SK-N-SH (cell line): ENCODE measurements at places on chromosomes 1 and 21. TPM values are rescaled to one million over a fixed set of nuclear protein-coding genes. Genes with fewer than 3 reads are reported as not detected.

The CLDN14 gene
- polyA plus RNA-seq, result not detected in 2 replicates

DNA sequence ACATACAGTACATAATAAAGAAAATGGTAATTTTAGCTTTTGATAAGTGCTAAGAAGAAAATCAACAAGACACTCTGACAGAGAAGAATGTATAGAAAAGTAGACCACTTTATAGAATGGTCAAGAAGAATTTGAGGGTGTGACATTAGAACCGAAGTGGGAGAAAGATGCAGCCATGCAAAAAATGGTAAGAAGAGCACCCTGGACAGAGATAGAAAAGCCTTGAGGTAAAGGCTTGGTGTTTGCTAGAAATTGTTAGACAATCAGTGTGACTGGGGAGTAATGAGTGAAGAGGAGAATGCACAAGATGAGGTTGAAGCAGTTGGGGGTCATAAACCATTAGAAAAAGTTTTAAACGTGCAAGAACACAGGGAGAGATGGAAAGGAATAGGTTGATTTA, 23.5 kb downstream of the MAEL start:
- no peak for DNase-seq

DNA sequence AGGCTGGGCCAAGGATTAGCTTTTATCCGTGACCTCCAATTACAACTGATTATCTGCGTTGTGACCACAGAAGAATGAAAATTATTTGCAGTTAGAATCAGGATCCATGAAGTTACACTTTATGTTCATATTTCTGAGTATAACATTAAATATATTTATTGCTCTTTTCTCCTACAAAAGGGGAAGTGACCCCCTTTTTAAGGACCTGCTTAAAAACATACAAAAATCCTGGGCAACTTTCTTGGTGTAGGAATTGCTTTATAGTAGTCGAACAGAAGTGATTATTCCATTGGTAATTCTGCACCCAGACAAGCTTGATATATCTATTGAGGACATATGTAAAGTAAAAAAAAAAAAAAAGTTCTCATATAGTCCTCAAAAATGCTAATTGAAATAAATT, 208.7 kb downstream of the MRPL39 start:
- DNase-seq, result no peak

- DNase-seq, result no peak
These were observed 1065.6 kb upstream of the TMPRSS15 start for GRCh38 chr21:19468991-19469715.

GRCh38 chr1:61301824-61302657, 219.7 kb downstream of the NFIA start:
- no peak for DNase-seq

- DNase-seq, result no peak
These were observed 122.6 kb downstream of the NTNG1 start for GRCh38 chr1:107263291-107263915.

GRCh38 chr1:147091801-147092200, 80.5 kb downstream of the PRKAB2 start:
- no peak for DNase-seq
